Hepatic stellate cell (primary cell): ENCODE measurements at places on chromosomes 2 and 18.

GRCh38 chr18:63074981-63075404, 244.6 kb downstream of the BCL2 start:
- DNase-seq = peak; percentile 72

- DNase-seq = peak; percentile 70
Observed at GRCh38 chr2:226661789-226662545, 137.7 kb downstream of the IRS1 start.

- no peak for DNase-seq
Observed at GRCh38 chr2:42973726-42974125, 181.3 kb upstream of the HAAO start.

DNA sequence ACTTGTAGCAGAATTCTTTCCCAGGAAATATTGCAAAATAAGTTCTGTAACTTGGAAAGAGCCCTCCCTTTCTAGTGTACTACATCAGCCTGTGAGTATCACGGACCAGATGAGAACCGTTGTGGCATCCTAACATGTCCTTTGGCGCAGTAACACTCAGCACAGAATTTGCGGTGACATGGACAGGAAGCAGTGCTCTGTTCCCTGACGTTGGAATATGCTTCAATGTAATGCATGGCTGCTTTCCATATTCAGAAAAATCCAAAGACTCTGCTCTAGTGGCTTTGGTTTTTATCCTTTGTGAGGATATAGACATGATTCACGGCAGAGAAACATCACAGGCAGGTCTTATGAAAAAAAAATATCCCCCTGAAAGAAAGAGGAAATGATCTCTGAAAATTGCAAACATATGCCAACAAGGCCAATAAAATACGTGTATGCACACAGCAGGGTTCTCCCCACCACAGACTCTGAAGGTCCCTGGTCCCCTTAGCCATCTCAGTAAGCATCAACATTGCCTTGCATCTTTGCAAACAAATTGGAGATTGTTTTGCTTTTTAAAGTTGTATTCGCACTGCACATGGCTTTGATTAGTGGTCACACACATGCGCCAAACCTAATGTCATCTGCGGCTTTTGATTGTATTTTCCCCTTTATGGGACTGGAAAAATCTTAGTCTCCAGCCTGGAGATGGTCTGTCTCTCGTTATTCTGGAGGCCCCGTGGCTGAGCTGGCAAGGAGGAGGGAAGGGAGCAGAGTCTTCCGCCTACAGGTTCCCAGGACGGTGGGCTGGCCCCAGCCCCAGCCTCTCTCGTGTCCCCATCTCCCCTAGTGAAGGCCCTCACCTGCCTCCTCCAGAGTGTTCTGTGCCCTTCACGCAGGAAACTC, 122.9 kb downstream of the COPS8 start:
- DNase-seq = peak; percentile 72

DNA sequence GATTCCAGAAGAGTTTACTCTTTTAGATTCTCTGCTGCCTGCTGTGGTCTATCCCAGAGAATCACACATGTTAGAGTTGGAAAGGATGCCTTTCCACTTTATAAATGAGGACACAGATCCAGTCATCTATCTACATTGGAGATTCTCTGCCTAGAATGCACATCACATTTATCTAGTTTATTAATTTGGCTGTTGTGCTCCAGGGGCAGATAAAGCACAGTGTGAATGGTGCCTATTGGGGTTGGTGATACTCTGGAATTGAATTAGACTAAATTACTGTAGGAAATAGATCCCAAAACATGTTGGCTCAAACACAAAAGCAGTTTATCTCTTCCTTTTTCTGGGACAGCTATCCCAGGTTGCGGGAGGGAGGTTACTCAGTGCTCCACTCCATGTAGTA, 14.9 kb downstream of the SIX2 start:
- DNase-seq = no peak

DNA sequence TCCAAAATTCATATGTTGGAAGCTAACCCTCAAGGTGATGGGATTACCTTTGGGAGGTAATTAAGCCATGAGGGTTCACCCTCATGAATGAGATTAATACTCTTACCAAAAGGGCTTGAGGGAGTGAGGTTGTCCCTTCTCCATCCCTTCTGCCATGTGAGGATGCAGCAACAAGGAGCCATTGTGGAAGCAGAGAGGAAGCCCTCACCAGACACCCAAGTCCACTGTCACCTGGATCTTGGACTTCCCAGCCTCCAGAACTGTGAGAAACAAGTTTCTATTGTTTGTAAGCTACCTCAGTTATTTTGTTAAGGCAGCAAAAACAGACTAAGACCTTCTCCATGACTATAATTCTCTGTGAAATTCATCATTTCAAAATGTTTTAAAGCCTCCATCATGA, 125.7 kb downstream of the FAM124B start:
- DNase-seq = no peak

GRCh38 chr2:134412639-134412999, 158.7 kb downstream of the MGAT5 start:
- DNase-seq = no peak

DNA sequence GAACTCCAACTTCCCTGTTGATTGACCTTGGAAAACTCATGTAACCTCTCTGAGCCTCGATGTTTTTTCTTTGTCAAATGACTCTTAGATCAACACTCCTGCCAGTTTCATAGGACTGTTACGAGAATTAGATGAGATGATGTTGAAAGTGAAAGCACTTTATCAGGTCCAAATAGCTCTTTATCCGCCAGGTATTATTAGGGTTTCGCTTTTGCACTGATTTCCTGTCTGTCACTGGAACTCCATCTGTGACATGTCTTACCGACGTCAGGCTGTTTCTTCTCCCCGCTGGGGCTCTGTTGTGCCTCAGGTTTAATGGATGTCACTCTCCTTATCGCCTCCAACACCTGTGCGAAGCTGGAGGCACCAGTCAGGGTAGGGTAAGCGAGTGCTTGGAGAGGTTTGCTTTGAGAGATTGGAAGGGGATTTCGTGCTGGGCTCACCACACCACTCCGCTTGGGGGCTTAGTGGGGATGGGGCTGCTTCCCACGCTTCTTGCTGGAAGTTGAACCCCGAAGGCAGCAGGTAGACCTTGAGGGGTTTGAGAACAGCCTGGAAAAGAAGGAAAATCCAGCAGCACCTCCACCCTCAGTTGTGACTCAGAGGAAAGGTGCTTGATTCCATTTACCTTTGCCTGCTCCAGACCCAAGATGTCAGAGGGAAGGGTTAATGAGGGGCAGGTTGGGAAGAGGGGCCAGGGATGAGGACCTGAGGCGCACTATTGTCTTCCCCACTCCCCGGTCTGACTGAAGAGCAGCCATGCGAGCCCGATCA, 4.3 kb downstream of the GAD1 start:
- DNase-seq = no peak

GRCh38 chr2:85802354-85803103, 48.7 kb downstream of the ATOH8 start:
- DNase-seq = no peak

GRCh38 chr2:73516033-73516432, 126.2 kb downstream of the NAT8 start:
- no peak for DNase-seq

DNA sequence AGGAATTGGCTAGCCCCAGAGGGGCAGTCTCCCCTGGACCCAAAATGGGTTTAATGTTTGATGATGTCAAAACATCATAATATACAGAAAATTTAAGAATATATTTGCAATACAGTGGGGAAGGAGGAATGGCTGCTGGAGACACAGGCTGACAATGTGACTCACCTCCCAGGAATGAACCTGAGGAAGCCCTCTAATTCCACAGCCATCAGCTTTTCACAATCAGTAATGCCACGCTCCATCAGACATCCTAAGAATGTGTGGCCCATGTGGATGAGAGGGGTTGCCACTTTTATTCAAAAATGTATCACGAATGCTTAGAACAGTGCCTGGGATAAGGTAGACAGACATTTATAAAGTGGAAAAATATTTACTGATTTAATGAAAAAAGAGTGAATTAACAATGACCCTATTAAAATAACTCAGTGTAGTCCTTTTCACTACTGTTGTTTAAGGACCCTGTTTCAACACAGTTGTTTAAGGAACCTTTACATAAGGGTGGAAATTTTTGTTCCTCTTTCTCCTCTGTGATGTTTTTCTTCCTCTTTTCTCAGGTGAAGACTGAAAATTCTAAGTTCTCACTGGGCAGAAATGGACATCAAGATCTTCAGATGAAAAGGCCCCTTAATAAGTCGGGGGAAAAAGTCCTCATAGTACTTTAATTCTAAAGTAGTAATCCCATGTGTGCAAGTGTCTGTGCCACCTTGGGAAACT, 17.5 kb upstream of the TMEM163 start:
- no peak for DNase-seq

- no peak for DNase-seq
Observed at GRCh38 chr2:12487253-12488004, 229.3 kb upstream of the TRIB2 start.

- no peak for DNase-seq
Observed at GRCh38 chr2:28567061-28567471, 71.2 kb downstream of the PLB1 start.

DNA sequence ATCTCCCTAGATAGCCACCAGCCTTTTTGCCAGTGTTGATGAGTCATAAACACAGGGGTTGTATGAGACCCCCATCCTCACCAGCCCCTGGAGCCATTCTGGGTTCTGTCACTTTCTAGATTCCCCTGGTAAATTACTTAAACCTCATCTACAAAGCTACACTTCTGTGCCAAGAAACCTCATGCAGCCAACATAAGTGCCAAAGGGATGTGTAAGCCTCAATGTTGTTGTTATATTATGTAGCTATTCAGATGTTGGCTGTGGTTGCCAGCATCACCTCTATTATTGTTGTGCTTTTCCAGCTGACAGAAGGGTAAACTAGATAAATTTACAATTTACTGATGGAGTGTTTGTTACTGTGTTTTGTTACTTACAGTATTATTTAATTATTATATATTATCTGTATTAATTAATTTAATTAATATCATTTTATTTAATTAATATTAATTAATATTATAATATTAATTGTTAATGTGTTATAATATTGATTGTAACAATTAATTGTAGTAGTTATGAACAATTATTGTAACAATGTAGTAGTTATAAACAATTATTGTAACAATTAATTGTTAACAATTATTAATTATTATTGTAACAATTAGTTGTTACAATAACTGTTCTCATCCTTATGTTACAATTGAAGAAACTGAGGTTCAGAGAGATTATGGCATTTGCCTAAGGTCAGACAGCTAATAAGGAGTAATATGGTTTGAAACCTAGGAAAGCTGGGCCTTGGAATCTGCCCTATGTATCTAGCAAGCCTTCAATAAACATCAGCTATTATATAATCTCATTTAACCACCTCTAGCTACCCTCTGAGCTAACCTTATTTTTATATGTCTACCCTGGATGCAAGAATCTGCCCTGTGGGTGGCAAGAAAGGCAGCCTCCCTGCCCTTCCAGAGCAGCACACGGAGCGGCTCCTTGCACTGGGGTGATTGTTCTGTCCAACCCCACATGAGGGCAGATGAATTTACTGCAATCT, 36.1 kb downstream of the PSTPIP2 start:
- peak; percentile 22 for DNase-seq

DNA sequence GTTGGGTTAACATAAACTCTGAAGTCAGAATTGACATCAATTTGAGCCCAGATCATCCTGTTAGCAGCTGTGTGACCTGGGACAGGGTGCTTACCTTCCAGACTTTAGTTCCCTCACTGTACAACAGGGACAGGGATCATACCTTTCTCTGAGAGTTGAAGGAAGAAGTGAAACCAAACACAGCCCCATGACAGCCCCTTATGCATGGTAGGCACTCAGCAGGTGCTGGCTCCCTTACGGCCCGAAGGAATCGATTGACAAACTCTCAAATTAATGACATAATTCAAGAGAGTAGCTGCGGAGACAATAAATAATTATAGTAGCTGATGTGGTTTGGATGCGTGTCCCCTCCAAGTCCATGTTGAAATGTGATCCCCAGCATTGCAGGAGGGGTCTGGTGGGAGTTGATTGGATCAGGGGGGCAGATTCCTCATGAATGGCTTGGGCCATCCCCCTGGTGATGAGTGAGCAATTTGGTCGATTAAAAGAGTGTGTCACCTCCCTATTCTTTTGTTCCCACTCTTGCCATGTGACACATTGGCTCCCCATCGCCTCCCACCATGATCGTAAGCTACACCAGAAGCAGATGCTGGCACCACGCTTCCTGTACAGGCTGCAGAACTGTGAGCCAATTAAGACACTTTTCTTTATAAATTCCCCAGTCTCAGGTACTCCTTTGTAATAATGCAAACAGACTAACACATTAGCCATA, 72.4 kb downstream of the ODC1 start:
- DNase-seq = no peak

DNA sequence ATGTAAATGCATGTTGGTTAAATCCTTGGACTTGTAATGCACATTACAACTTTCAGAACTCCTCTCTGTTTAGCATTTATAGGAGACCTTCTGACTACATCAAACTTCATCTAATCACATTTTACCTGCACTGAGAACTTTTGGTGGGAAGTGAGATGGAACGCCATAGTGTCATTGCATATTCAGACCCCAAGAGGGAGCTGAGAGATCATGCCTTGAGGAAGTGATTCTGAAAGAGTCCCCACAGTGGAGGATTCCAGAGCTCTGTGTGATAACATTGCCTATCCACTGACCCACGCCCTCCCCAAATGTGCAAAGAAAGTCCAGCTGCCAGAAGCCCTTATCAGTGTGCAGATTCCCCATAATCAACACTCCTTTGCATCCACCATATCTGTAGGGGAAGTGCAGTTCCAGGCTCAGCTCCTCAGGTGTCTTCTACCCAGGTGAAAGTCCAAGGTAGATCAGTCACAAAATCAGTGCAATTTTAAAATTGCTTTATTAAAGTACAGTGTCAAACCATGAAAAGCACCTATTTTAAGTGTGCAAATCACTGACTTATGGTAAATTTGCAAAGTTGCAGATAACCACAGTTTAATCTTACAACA, 212.4 kb downstream of the RPIA start:
- no peak for DNase-seq

- DNase-seq = no peak
Observed at GRCh38 chr18:4134700-4135099, 320.4 kb downstream of the DLGAP1 start.

DNA sequence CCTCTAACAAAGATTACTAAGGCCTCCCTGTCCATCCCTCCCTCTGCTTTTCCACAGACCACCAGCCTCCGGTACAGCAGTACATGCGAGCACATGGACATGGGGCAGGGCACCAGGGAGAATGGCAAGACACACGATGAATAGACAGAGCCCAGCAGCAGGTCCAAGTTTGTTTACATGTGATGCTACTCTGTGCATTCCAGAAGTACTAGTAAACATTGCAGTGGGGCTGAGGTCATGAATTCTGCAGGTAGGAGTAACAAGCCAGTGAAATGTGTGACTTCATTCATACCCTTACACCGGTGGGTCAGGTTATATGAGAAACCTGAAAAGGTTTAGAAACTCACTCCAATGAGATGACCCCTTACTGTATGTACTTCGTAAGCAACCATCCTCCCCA, 205.7 kb downstream of the BCL11A start:
- no peak for DNase-seq

GRCh38 chr2:179655627-179656026, 205.8 kb downstream of the ZNF385B start:
- DNase-seq = no peak

GRCh38 chr18:8081267-8081666, 514.2 kb downstream of the PTPRM start:
- no peak for DNase-seq

GRCh38 chr2:68828887-68829708, 42.1 kb downstream of the BMP10 start:
- peak; percentile 89 for DNase-seq
